ENCODE measurements at places on chromosomes 5 and 9.

GRCh38 chr9:121649476-121650216, 1.8 kb upstream of the DAB2IP start:
- no peak for DNase-seq

GRCh38 chr9:69307446-69308205, 17.4 kb upstream of the ENTREP1 start:
- DNase-seq: peak; percentile 14

DNA sequence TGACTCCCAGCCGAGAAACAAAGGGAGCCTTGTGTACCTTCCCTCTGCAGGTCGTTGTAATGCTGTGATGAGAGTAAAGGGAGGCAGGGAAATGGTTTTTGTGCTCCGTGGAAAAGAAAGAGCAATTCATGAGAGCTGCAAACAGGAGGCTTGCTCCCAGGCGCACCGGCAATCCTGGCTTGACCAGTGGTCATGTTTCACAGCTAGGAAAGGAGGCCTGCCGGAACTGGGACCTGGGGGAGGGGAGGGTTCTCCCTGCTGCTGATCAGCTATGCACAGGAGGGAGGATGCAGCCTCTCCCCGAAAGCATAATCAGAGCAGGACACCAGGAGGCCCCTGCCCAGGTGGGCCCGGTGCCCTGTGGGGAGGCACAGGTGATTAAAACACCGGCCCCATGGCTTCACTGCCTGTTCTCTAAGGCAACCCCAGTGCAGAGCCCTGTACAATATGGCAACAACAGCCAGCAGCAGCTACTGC, 131.3 kb downstream of the ZDHHC21 start:
- no peak for DNase-seq

- peak; percentile 33 for DNase-seq
Observed at GRCh38 chr5:159836691-159837090, 79.6 kb upstream of the ADRA1B start.

DNA sequence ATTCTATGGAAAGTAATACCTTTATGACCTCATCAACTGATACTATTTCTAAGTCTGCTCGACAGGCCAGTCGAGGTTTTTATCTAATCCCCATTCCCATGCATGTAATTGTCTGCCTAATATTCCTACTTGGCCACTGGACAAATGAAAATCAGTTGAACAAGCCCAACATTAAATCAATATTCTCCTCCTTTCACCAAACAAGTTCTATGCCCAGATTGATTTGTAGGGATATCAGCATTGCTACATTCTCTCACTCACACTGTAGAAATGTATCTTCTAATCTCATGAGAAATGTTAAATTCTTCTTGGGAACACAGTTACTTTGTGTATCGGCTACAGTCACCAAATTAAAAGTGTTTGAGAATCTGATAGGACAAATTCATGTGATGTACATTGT, 208.8 kb upstream of the CTNND2 start:
- DNase-seq: no peak

GRCh38 chr9:28365020-28365640, 791.8 kb upstream of the C9orf72 start:
- DNase-seq: peak; percentile 2

GRCh38 chr5:5650242-5650641, 227.8 kb downstream of the ICE1 start:
- peak; percentile 75 for DNase-seq

GRCh38 chr5:136374003-136374402, 8.7 kb upstream of the TRPC7 start:
- DNase-seq: peak; percentile 3

DNA sequence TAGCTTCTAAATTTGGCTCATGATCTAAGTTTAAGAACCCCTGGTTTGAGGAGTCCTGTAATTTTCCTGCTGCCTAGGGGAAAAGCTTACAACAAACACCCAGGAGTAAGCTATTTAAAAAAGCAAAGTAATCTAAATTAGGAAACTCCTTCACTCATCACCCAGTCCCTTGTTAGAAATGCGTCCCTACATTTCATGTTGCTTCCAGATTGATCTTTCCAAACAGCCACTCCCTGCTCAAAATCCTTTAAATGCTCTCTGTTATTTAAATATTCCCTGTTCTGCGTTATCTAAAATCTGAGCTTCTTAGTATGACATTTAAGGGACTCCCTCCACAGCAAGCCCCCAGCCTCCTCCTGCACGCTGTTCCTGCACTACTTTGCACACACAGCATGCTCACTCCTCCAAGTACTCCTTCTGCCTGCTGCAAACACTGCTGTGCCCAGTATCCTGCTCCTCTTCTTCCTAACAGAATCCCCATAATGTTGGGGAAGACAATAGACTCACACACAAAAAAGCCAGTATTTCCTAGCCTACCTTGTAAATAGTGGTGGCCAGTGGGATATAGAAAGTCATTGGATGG, 123.3 kb upstream of the RASEF start:
- no peak for DNase-seq

- no peak for DNase-seq
Observed at GRCh38 chr5:51466214-51466613, 83.0 kb downstream of the ISL1 start.

GRCh38 chr9:77800924-77801551, 152.9 kb upstream of the GNA14 start:
- no peak for DNase-seq

DNA sequence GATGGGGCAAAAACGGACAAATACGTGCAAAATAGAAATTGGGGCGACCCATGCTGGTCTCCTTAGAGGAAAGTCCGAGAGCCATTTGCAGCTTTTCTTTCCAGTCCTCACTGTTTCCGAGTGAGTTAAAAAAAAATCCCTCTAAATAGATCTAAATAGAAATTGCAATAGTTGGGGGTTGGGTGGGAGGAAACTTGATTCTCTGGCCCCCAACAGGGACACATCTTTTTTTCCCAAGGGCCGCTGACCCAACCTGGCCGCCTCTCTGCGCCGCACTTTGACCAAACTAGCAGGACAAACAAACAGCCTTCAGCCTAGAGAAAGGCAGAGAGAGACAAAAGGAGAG, 2.8 kb upstream of the NKX2-5 start:
- no peak for DNase-seq

GRCh38 chr9:5493679-5494511, 16.4 kb upstream of the PDCD1LG2 start:
- DNase-seq: peak; percentile 79

GRCh38 chr9:30534455-30534854, 1850.0 kb upstream of the ACO1 start:
- no peak for DNase-seq

DNA sequence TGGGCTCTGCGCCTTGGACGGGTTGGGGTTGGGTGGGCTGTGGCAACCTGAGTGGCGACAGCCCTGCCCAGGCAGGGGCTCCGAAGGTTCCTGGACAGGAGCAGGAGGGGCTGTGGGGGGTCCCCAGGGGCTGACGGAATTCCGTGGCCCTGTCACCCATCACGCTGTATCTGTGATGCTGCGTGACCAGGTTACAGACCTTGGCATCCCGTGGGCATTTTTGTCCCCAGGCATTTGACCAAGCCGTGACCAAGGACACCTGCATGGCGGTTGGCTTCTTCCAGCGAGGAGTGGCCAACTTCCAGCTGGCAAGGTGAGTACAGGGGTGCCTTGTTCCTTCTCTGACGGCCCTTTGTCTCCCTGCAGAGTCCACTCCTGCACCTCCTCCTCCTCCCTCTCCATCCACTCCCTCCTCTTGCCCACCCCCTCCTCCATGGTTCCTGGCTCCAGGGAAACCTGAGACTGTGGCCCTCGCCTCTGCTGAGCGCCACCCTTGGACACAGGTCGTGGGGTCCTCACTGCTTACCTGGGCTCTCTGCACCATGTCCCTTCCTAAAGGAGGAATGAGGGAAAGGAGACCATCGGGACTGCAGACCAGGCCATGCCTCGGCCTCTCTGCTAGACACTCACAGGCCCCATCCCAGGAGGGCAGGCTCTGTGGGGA, 3.0 kb downstream of the NOXA1 start:
- no peak for DNase-seq

- peak; percentile 58 for DNase-seq
Observed at GRCh38 chr9:37639109-37639762, 11.5 kb upstream of the FRMPD1 start.

DNA sequence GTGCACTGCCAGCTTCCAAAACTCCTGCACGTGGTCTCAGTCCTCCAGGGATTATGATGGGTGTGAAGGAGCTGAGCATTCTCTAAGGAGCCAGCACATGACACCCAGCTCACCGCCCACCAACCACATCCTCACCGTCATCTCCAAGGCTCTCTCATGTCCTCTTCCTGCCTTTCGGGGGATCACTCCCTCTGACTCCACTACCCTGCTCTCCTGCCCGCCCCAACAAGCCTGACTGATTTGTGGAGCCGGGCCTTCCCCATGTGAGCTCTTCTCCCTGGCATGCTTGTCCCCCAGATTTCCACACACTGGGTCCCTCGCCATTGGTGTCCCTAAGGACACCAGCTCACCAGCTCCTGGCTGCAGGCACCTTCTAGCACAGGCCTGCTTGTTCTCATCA, 1.9 kb downstream of the ABO start:
- DNase-seq: no peak

- peak; percentile 89 for DNase-seq
Observed at GRCh38 chr5:140131967-140132409, 6.3 kb downstream of the IGIP start.

DNA sequence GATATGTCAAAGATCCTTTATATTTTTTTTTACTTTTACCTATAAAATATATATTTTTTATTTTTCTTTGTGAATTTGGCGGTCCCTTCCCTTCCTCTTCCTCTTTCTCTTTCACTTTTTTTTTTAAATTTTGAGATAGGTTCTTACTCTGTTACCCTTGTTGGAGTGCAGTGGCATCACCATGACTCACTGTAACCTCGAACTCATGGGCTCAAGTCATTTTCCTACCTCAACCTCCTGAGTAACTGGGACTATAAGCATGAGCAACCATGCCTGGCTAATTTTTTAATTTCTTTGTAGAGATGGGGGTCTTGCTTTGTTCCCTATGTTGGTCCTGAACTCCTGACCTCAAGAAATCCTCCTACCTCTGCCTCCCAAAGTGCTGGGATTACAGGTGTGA, 258.0 kb upstream of the CLINT1 start:
- DNase-seq: no peak

GRCh38 chr9:136133191-136133958, 14.7 kb upstream of the TMEM250 start:
- no peak for DNase-seq

GRCh38 chr9:76996700-76997099, 22.8 kb upstream of the FOXB2 start:
- no peak for DNase-seq

DNA sequence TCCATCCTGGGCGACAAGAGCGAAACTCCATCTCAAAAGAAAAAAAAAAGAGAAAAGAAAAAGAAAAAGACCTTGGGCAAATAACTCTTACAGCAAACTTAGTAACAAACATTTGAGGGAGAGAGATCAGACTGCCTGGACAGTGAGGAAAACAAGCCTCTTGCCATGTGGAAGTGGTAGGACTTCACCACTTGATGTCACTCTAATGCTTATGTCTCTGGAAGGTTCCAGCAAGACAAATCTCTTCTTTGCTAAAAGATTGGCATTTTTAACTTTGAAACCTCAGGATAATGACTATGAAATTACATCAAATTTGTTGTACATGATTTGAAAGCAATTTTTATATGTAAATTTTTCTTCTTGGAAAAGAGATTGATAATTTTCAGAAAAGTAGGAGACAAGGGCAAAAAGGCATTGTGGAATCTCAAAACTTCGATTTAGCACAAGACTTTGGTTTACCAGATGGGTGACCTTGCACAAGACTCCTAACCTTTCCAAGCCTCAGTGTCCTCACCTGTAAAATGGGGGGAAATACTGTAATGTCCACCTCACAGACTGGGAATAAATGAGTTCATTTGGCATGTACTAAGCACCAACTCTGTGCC, 5.4 kb downstream of the ACTL7B start:
- no peak for DNase-seq

- DNase-seq: no peak
Observed at GRCh38 chr9:89743573-89744254, 138.9 kb downstream of the GADD45G start.

DNA sequence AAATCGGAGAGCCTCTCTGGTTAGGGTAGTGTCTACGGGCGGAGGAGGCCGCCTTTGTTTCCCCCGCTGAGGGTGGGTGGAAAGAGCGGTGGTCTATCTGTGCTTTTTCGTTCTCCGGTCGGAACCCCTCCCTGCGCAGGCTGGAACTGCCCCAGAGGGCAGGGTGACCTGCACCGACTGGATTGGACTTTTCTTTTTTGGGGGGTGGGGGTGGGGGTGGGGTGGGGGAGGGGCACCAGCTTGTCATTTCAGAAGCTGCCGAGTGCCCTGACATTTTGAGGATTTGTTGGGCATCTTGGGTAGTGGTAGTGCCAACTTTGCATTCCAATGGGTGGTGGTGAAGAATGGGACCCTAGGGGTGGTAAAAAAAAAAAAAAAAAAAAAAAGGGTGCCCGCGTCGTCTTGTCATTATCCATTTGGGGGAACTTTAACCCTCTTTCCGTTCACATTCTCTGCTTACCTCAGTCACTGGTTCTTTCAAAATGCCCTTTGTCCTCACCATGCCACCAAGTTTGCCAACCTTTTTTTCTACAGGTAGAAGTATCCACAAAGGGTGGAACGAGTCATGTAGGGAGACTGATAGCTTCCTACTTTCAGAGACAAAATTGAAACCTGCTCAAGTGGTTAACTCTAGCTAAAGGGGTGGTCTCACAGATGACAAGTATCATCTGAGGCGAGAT, 1.3 kb downstream of the UBE2R2 start:
- no peak for DNase-seq

DNA sequence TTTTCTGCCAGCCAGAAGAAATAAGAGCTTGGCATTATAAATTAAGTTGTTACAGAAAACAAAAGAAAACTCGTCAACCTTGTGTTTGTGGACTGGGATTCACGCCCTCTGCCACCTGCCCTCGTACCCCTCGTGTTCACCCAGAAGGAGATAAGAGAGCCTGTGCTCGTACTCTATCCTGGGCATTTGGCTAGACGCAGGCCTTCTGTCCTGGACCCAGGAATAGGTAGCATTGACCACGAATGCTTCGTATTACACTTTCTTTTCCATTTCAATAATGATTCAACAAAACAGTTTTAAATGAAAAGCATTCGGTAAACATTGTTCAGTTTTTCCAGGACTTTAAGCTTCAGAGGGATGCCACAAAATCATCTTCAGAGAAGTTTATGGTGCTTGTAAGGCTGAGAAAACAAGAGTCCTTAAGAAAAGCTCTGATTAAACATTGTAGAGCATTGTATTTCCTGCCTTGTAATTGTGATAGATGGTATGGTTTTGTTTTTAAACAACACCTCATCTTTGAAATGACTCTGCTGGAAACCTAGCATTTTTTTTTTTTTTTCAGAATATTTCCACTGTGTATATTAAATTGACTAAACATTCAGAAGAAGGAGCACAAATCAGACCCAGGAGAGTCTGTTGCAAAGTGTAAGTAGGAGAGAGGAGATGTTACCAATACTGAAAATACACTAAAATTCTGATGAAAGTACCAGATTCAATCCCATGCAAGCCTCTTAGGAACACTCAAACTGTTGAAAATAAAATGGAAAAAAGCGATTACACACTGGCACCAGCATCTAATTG, 27.6 kb downstream of the MTX3 start:
- DNase-seq: no peak

Measured in NCI-H226 (cell line).